Posterior cingulate gyrus (tissue), 11 donors: ENCODE measurements at places on chromosomes 2 and 18.

DNA sequence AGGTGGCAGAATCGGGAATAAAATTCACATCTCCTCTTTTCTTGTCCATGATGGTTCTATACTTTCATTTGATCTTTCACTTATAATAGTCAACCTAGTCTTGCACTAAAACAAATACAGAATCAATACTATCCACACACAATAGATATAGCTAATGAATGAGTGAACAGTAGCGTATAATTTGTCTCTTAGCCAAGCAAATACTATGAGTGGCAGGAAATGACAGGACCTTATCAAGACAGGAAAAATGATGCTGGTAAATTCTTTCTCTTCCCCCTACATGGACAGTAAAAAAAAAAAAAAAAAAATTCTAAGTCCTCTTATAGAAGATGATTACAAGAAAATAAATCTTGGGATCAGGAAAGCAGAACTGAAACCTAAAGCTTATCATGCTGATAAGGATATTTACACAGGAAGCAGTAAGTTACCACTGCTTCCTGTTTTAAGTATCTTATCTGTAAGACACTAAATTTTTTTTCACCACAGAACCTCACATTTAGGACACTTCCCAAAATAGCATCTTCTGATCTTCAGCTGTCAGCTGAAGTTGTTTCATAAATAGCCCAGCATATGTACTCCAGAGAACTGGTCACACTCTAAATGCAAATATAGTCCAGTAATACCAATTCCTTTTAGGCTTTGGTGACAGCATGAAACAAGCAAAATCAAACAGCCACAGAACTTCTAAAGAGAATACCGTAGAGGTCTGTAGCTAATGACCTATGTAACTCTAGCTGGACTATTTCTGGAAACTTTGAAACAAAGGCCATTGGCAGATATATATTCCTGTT, 27.0 kb downstream of the IRS1 start:
- DNase-seq: no peak

DNA sequence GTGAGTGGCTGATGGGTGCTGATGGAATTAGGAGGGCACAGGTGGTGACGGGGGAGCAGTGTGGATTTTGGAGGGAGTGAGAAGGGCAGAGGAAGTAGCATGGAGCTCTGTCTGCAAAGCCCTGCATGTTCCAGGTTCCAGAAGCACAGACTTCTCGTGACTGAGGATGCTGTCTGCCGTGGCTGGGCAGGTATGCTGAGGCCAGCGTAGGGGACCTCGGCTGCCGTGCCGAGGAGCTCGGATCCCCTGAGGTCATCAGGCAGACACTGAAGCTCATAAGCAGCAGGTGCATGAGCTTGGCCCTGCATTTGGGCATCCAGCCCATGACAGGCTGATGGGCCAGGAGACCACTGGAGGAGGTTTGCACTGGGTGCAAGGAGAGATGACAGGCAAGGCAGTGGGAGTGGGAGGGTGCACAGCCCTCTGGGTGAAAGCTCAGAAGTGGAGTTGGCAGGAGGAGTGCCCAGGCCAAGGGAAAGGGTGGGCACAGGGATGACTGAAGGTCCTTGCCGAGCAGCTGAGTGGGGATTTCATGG, 215.3 kb downstream of the SH3RF3 start:
- DNase-seq: no peak

DNA sequence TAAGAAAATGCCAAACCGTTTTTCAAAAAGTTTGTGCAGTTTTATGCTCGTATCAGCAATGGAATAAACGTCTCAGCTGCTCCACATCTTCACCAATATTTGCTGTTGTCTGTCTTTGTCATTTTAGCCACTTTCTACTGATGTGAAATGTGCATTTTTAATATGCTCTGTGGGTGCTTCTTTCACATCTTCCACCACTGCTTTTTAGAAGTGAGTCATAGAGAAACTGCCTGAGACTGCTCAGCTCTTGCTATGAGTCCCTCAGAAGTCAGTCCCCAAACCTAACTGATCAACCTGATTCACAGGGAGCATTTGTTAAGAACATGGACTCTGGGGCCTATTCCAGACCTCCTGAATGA, 41.0 kb upstream of the EPC2 start:
- no peak for DNase-seq

- no peak for DNase-seq
Measured at GRCh38 chr2:219525533-219526232, 11.4 kb downstream of the ASIC4 start.

GRCh38 chr18:47606526-47606925, 323.9 kb downstream of the SMAD2 start:
- no peak for DNase-seq

- DNase-seq: peak; percentile 81
Measured at GRCh38 chr2:235495373-235496238, 1.8 kb downstream of the AGAP1 start.

DNA sequence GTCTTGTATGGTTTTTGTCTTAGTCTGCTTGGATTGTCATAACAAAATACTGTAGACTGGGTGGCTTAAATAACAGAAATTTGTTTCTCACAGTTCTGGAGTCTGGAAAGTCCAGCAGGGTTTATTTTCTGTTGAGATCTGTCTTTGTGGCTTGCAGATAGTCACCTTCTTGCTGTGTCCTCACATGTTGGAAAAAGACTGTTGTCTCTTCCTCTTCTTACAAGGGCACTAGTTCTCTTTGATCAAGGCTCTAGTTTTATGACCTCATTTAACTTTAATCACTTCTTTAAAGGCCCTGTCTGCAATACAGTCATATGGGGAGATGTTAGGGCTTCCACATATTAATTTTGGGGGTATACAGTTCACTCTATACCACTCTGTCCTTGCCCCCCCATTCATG, 56.5 kb downstream of the NBEAL1 start:
- DNase-seq: no peak

GRCh38 chr2:110820128-110820527, 87.8 kb downstream of the ACOXL start:
- no peak for DNase-seq

DNA sequence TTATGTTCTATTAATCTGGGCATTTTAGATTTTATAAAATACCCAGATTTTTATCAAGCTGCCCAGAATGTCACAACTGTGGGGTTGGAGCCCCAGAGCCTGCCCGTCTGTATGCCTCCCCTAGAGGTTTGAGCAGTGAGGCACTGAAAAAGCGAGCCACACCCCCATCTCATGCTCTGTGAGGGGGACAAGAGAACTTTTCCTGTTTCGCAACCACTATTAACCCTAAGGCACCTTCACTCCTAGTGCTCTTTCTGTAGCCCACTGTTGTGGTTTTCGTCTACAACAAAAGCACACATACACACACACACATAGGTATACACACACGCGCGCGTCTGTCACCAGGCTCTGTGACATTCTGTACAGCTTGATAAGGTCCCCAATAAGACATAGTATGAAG, 38.0 kb downstream of the DCDC2C start:
- no peak for DNase-seq

- DNase-seq: no peak
Measured at GRCh38 chr18:56702946-56703345, 51.8 kb downstream of the WDR7 start.

- no peak for DNase-seq
Measured at GRCh38 chr2:233444501-233444900, 90.2 kb downstream of the DGKD start.

DNA sequence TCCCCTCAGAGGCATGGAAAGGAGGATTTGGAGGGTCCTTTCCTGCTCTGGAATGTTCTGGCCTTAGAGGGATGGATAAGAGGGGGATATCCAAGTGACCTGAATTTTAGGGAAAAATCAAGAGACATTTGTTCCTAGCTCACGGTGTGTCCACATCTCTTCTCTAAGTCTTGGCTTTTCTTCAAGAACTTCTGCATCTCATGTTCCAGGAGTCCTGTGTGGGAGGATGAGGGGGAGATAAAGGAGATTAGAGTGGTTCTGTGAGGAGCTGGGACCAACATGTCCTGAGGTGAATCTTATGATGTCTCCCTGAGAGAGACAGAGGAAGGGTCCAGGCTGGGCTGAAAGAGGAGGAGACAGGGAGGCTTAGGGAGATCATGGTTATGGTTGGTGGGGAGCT, 11.7 kb downstream of the EMX1 start:
- peak; percentile 7 for DNase-seq

- DNase-seq: no peak
Measured at GRCh38 chr2:20737505-20737904, 70.6 kb downstream of the GDF7 start.

- DNase-seq: no peak
Measured at GRCh38 chr2:231134910-231135655, 10.2 kb upstream of the HTR2B start.

- no peak for DNase-seq
Measured at GRCh38 chr2:172402198-172402597, 25.2 kb upstream of the ITGA6 start.

DNA sequence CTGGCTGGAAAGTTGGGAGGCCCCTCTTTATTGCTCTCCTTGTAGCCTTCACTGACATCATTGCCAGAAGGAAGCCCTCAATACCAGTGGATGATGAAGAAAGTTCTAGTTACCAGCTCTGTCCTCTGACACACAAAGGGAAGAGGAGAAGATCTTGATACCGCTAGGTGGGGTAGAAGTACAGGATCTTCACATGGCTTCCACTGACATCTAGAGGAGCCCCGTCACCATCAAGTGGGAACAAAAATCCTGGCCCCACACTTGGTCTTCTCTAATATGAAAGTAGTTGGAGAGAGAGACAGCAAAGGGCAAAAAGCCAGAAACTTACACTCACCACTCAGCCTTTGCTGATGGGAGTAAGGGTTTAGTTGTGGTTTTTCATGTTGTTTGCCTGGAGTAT, 12.4 kb downstream of the XIRP2 start:
- no peak for DNase-seq

GRCh38 chr2:16404146-16404545, 261.5 kb downstream of the CYRIA start:
- DNase-seq: no peak
